Activated CD8-positive, alpha-beta T cell treated with anti-CD3 and anti-CD28 coated beads, Interleukin-2, amount 10 ng/mL, durations not matched to agents 7 days and 5 days (primary cell): ENCODE measurements at places on chromosomes 6 and 20. TPM values are rescaled to one million over a fixed set of nuclear protein-coding genes. Genes with fewer than 3 reads are reported as not detected.

- no peaks in the 10 kb centered on the region for H3K36me3 ChIP-seq
- no peak for DNase-seq
- no peaks in the 10 kb centered on the region for H3K4me1 ChIP-seq
- no peak overlapping the region for H3K4me3 ChIP-seq
Observed at GRCh38 chr6:71707059-71707458, 179.3 kb upstream of the RIMS1 start.

DNA sequence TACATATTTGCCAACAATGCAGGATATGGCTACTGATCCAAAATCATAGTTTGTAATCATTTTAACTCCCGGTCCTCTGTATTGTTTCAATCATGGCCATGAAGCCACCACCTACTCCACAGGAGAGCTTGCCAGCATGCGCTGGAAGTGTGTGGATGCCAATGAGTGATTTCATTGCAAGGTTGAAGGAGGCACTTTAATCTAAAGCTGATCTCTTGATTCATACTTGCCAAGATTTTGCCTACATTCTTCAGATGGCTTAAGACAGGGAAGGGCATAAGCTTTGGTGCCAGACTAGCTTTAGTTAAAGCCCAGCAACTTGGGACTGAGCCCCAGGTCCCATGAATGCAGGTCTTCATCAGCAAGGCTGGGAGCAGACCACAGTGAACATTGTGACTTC, 58.8 kb downstream of the TPD52L1 start:
- DNase-seq, result no peak
- no peaks in the 10 kb centered on the region for H3K36me3 ChIP-seq
- no peak overlapping the region for H3K4me3 ChIP-seq
- no peak overlapping the region for H3K27ac ChIP-seq
- H3K4me1 ChIP-seq, result no peaks in the 10 kb centered on the region

PMEPA1 gene
- not detected for total RNA-seq

HLA-DRB5 gene
- total RNA-seq, result 15.0 TPM

- no peaks in the 10 kb centered on the region for H3K36me3 ChIP-seq
- peaks cover 17% of the 10 kb centered on the region for H3K27me3 ChIP-seq
- peaks cover 3% of the 10 kb centered on the region for H3K4me1 ChIP-seq
- no peak for DNase-seq
- H3K4me3 ChIP-seq, result no peak overlapping the region
Observed at GRCh38 chr20:60126975-60127374, 168.8 kb downstream of the CDH26 start.

DNA sequence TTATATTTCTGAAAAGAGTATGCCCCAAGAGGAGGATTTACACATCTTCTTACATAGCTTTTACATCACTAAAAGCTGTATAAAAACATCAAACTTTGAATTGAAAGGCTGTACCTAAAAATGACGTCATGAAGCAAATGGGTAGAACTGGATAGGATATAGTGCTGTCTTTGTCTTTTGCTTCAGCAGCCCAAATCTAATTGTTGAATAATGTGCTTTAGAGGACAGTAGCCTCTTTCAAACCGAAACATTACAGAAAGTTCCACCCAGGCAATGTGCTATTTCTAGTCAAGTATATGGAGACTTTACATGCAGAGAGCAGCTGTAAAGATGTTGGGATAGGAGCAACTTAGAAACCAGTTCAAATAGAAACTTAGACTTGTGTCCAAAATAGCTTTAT, 51.9 kb downstream of the ADGRG6 start:
- no peak for DNase-seq
- peaks cover 15% of the 10 kb centered on the region for H3K4me1 ChIP-seq
- no peaks in the 10 kb centered on the region for H3K27me3 ChIP-seq
- H3K4me3 ChIP-seq, result no peak overlapping the region

- H3K27me3 ChIP-seq, result peaks cover 51% of the 10 kb centered on the region
- no peak for DNase-seq
- no peaks in the 10 kb centered on the region for H3K36me3 ChIP-seq
Observed at GRCh38 chr20:669573-669972, 6.0 kb downstream of the SCRT2 start.

BMP5 gene
- not detected for total RNA-seq

DNA sequence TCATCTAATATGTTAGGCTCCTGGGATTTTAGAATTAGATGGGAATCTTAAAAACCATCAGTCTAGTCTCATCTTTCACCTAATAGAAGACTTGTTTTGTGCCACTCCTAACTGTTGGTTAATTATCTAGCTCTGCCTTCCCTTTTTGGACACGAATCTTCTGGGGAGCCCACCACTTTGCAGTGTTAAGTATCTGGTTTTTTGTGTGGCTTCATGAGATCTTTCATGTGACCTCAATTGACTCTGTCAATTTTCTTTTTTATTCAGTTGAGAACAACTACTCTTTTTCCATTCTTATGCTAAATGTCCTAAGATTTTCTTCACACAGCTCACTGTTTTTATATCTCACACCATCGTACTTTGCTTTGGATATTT, 16.9 kb downstream of the TBPL1 start:
- DNase-seq, result no peak
- peak overlapping the region; percentile 39 for H3K27ac ChIP-seq

- H3K27ac ChIP-seq, result no peak overlapping the region
- H3K27me3 ChIP-seq, result no peaks in the 10 kb centered on the region
- H3K36me3 ChIP-seq, result no peaks in the 10 kb centered on the region
- H3K4me1 ChIP-seq, result peaks cover 12% of the 10 kb centered on the region
- no peak overlapping the region for H3K4me3 ChIP-seq
Observed at GRCh38 chr6:109306733-109307132, 75.5 kb downstream of the CD164 start.

DNA sequence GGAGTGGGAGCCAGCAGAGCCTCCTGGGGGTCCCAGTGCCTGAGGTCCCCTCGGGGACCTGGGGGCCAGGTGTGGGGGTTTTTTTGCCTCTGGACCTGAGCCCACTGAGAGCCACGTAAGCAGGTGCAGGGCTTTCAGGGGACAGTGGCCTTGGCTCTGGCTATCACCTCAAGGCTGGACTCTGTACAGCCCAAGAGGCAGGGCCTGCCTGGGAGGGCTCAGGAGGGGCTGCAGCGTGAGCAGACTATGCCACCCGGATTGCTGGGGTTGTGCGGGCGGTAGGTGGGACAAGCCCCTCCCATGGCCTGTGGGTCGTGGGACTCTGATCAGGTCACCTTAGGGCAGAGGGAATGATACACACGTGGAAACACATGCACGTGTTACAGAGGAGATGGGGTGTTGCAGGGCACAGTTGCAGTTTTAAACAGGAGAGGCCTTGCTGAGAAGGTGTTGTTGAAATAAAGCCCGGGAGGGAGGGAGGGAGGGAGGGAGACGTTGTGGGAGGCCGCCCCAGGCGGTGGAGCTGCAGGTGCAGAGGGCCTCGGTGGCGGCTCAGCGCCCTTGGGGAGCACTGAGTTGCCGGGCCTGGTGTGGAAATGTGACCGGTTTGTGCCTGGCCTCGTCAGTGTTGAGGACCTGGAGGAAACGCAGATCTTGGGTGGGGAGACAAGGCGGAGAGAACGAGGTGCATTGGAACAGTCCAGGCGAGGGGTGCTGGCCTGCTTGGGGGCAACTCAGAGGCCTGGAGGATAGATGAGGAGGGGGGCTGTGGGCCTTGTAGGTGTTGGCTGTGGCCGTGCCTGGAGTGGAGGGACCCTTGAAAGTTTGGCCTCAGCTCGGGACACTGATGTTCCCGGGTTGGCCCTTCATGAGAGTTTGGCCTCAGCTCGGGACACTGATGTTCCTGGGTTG, 2.3 kb downstream of the TCEA2 start:
- DNase-seq, result peak; percentile 52
- H3K27ac ChIP-seq, result peak overlapping the region; percentile 95
- H3K27me3 ChIP-seq, result no peaks in the 10 kb centered on the region

DNA sequence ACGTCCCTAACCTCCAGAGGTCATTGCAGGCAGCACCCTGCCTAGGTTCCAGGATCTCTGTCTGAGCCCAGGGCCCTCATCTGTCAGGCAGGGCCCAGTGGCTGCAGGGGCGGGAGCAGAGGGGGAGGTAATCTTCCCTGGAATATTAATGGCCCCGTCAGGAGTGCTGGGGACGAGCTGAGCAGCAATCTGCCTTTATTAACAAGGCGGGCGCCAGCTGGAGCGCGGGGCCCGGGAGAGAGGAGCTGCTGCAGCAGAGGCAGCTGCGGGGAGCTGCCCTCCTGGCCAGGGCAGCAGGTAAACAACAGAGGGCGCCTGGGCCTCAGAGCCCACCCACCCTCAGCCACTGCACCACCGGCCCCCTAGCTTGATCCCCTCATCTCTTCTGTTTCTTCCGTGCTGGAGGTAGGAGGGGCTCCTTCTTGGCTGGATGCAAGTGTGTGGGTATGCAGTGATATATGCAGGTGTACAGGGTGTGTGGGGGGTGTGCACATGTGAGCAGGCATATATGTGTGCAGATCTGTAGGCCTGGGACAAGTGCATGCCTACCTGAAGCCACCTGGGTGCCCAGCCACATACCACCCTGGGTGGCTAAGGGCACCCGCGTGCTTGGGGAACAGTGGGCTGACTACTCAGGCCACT, 131.8 kb upstream of the MLN start:
- no peak overlapping the region for H3K27ac ChIP-seq
- no peak for DNase-seq
- H3K36me3 ChIP-seq, result no peaks in the 10 kb centered on the region
- H3K4me3 ChIP-seq, result no peak overlapping the region

DNA sequence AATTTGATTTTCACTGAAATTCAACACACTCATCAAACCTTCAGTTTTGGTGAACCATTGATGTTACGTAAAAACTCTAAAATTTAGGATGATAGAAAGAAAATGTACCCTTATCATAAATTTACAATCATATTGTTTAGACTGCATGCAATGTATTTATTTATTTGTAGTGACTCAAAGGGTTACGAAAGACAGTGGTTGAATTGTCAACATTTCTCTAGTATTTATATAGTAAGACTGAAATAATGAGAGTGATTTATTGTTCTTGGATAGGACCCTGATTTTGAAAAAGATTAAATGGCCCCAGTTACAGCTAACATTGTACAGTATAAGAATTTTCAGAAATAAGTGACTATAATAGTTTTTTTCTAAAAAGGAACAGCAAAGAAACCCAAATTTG, 591.5 kb downstream of the RFPL4B start:
- no peak for DNase-seq

TMEM181 gene
- total RNA-seq, result 15.0 TPM

GABRR1 gene
- not detected for total RNA-seq

DNA sequence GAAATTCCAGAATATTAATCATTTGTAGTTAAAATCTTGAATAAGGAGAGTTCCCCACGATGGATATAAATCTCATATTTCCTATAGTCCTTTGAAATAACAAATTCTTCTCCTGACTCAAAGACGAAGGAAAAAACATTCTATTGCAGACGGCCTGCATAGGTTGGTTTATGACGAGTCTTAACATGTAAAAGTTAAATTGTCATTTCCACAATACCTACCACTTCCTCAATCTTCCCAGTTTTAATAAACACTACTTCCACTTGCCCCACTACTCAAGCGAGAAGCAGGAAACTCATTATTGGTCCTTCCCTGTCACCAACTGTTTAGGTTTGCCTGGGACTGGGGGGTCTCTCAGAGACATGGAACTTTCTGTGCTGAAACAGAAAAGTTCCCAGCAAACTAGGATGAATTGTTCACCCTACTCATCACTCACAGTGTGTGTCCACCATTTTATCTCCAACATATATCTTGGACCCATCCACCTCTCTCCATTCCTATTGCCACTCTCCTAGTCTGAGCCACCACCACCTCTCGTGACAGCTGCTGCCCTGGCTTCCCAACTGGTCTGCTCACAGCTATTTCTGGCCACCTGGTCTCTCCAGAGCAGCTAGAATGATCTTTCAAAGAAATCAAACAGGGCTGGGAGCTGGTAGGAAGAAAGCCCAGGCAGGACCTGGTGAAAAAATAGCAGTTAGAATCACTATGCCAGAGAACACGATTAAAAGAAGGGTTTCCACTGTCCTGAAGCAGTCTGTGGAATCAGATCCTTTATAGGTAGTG, 15.1 kb upstream of the ZSCAN9 start:
- H3K27ac ChIP-seq, result no peak overlapping the region
- DNase-seq, result no peak
- H3K36me3 ChIP-seq, result peaks cover 13% of the 10 kb centered on the region
- no peak overlapping the region for H3K4me3 ChIP-seq
- H3K27me3 ChIP-seq, result peaks cover 75% of the 10 kb centered on the region
- H3K4me1 ChIP-seq, result peaks cover 34% of the 10 kb centered on the region

- peak; percentile 22 for DNase-seq
- peaks cover 25% of the 10 kb centered on the region for H3K36me3 ChIP-seq
- H3K4me3 ChIP-seq, result no peak overlapping the region
- H3K27me3 ChIP-seq, result no peaks in the 10 kb centered on the region
- peaks cover 77% of the 10 kb centered on the region for H3K4me1 ChIP-seq
Observed at GRCh38 chr6:2862712-2863181, 21.1 kb upstream of the SERPINB1 start.

CST3 gene
- total RNA-seq, result 0.47 TPM

- no peak overlapping the region for H3K27ac ChIP-seq
- H3K4me1 ChIP-seq, result no peaks in the 10 kb centered on the region
- no peaks in the 10 kb centered on the region for H3K36me3 ChIP-seq
- no peak overlapping the region for H3K4me3 ChIP-seq
- no peaks in the 10 kb centered on the region for H3K27me3 ChIP-seq
Observed at GRCh38 chr6:48839206-48839605, 623.8 kb downstream of the MMUT start.

PHF20 gene
- 61.5 TPM for total RNA-seq

DNA sequence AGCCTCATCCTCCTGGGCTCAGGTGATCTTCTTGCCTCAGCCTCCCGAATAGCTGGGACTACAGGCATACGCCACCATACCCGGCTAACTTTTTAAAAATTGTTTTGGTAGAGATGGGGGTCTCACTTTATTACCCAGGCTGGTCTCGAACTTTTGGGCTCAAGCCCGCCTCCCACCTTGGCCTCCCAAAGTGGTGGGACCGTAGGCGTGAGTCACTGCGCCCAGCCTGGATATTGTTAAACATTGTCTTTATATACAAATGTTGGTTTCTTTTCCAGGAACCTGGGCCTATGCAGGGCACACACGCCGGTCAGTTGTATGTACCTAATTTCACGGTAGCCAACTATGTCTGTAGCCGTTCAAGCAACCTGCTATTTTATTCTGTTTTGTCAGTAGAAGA, 60.1 kb downstream of the SYNJ2 start:
- H3K36me3 ChIP-seq, result peaks cover 29% of the 10 kb centered on the region
- no peak for DNase-seq
- no peak overlapping the region for H3K4me3 ChIP-seq
- peaks cover 49% of the 10 kb centered on the region for H3K4me1 ChIP-seq

GRCh38 chr20:60447703-60448102, 489.5 kb downstream of the CDH26 start:
- H3K4me3 ChIP-seq, result no peak overlapping the region
- H3K27me3 ChIP-seq, result peaks cover 3% of the 10 kb centered on the region
- no peak for DNase-seq
- no peaks in the 10 kb centered on the region for H3K36me3 ChIP-seq
- H3K4me1 ChIP-seq, result peaks cover 12% of the 10 kb centered on the region

- peaks cover 6% of the 10 kb centered on the region for H3K27me3 ChIP-seq
- no peak overlapping the region for H3K27ac ChIP-seq
- H3K36me3 ChIP-seq, result no peaks in the 10 kb centered on the region
Observed at GRCh38 chr6:56749632-56750151, 107.0 kb upstream of the DST start.
